Stimulated activated CD4-positive, alpha-beta T cell treated with anti-CD3 and anti-CD28 coated beads, Interleukin-1b, Interleukin-23, amount 100 ng/mL, for 48 hours (primary cell): ENCODE measurements at places on chromosomes 7 and 10.
A peak's percentile ranks its signal among the peaks of the same experiment; 100 is the strongest.

- DNase-seq, result no peak
Observed at GRCh38 chr7:35726654-35727053, 31.7 kb upstream of the HERPUD2 start.

- DNase-seq, result no peak
Observed at GRCh38 chr7:66950763-66951162, 29.7 kb downstream of the TMEM248 start.

- peak; percentile 37 for DNase-seq
Observed at GRCh38 chr7:4739528-4739992, 35.9 kb upstream of the AP5Z1 start.

DNA sequence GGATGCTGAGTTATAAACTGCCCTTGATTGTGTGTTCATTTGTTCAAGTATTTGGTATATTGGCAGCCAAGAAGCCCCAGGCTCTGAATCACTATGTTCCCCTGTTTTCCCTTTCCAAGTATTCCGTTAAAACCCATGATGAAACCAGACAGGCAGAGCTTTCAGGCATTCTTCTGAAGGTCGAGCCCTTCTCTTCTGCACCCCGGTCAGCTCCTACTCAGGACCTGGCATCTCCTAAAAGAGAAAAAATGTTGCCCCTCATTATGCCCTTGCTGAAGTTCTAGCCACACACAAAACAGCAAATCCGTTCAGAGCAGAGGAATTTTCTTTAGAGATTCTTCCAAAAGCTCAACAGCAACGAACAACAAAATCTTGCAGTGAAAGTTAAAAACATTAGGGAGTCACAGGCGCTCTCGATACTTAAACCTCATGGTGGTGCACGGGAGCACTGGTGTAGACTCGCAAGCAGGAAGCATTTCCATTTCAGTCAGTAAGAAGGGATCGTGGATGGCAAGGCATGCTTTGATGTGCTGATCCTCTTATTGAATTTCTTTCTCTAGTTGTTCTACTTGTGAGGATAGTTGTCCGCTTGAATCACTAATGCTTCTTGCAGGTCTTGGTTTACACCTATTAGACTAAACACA, 264.9 kb downstream of the SKIDA1 start:
- no peak for DNase-seq

- no peak for DNase-seq
Observed at GRCh38 chr7:72335561-72336381, 76.4 kb downstream of the CALN1 start.

- no peak for DNase-seq
Observed at GRCh38 chr7:98555403-98555802, 61.7 kb upstream of the NPTX2 start.

DNA sequence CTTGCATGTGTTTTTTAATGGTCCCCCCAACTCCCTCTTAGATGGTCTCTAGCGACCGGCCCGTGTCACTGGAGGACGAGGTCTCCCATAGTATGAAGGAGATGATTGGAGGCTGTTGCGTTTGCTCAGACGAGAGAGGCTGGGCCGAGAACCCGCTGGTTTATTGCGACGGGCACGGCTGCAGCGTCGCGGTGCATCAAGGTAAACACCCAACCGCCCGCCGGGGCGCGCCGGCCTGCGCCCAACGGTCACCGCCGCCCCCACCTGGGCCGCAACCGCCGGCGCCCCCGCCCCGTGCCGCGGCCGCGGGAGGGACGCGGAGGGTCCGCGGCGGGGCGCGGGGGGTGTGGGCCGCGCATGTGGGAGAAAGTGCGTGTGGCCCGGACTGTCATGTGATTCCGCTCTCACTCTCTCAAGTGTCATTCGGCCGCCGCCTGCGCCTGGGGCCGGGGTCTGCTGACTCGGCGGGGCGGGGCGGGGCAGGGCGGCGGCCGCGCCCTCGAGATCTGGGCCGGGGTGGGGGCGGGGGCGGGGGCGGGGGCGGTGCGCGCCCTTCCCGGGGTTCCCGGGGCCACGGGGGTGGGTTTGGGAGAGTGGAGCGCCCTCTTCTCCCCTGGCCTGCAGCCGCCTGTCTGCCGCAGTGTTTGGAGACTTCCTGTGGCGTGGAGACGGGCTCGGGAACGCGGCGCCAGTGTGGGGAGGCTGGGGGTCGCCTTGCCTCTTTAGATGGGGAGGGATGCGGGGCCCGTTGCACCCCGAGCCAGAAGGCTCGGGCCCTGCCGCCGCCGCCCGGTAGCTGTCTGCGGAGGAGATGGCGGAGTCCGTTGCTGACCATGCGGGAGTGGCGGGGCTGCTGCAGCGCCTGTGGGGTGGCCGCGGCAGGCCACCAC, 817 bp downstream of the MLLT10 start:
- peak; percentile 38 for DNase-seq

DNA sequence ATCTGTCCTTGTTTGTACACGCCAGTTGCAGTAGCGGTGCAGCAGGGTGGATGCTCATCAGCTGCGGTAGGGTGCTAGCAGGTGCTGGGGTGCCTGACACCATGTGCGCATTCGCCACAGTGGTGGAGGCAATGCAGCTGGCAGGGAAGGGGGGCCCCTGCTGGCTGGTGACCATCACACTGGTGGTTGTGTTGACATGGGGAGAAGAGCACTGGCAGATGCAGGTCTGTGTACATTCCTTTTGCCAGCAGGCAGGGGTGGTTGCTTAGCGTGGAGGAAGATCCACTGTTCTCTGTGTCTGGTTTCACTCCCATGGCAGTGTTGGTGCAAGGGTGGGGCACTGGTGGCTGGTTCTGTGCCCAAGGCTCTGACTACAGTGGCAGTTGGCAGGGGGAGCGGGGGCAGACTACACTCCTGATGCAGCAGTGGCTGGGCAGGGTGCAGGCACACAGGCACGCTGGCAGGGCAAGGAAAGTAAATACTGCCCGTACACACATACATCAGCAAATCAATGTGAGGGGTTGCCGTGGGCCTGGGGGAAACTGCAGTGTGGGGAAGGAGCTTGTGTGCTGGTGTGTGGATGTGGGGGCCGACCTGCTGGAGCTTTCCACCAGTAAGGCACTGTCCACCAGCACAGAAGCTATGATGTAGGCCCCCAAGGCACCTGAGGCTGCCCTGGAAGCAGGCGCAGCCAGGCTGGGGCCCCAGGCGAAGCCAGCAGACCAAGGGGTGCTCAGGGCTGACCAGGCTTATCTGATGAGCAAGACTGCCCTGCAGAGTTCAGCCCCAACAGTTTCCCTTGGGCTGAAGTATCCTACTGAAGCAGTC, 87.2 kb upstream of the UNC5B start:
- DNase-seq, result no peak

- no peak for DNase-seq
Observed at GRCh38 chr7:124728610-124729009, 37.0 kb downstream of the GPR37 start.

DNA sequence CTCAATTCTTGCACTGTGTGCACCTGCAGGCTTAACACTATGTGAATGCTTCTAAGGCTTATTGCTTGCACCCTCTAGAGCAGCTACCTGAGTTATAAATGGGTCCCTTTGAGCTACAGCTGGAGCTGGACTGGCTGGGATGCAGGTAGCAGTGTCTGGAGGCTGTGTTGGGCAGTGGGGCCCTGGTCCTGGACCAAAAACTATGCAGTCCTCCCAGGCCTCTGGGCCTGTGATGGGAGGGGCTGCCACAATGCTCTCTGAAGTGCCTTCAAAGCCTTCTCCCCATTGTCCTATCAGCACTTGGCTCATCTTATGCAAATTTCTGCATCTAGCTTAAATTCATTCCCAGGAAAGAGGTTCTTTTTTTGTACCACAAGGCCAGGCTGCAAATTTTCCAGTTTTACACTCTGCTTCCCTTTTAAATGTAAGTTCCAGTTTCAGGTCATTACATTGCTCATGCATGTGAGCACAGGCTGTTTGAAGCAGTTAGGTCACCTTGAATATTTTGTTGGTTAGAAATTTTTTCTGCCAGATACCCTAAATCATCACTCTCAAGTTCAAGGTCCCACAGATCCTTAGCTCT, 26.0 kb downstream of the KBTBD2 start:
- no peak for DNase-seq

- no peak for DNase-seq
Observed at GRCh38 chr10:43682956-43683355, 34.3 kb upstream of the ZNF32 start.

DNA sequence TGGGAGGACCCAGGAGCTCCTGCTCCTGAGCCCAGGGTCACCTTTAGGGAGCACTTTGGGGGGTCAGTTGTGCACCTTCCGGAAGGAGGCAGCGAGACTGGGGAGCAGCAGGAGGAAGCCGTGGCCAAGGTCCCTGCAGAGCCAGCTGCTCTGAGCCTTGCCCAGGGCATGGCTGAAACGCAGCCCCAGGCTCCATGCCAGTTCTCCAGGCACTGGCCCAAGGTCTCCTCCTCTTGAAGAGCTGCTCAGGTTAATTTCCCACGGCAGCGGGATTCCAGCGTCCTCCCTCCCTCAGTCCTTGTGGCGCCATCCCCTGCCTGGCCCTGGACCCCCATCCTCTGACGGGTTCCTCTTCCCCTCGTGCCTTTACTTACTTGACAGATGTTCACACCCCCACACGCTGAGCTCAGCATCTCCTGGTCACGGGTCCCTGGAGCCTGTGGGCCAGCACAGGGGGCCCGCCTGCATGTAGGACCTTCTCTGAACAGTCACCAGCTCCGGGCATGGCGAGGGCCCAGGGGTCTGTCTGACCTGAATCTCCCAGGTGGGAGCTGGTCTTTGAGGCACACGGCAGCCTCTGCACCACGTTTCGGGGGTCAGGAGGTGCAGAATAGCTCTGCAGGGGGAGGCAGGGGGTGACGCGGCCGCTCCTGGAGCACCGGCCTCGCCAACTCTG, 16.7 kb upstream of the CFAP46 start:
- no peak for DNase-seq

DNA sequence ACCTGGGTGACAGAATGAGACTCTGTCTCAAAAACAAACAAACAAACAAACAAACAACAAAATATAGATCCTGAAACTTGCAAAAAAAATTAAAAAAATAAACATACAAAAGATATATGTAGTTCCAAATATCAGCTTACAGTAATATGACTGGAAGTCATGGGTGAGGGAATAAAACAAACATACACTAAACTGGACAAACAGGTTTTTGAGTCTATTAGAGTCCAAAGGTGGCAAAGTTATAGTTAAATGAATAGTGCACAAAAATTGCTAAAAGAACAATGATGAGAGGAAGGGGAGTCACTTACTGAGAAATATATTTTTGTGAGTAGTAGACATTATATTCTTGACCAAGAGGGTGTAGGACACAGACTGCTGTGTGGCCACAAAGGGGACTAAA, 16.7 kb upstream of the RSBN1L start:
- no peak for DNase-seq

GRCh38 chr10:26790221-26790995, 70.3 kb downstream of the ABI1 start:
- DNase-seq, result no peak

DNA sequence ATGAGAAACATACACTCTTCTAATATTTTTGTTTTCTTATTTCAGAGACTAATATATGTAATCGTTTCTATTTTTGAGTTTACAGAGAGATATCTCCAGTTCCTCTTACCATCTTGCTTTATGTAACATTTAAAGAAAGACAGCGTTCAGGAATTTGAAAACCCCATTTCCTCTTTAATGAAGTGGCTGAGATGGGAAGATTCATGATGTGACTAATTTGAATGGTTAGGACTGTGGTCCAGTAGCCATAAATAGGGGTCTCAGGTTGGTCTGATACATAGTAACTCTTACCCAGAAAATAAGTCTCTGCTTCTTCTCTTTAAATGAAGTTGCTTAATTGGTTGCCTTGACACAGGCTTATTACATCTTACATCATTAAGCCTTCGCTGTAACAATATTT, 6.9 kb downstream of the KMT2E start:
- no peak for DNase-seq

GRCh38 chr7:98910427-98910826, 32.1 kb downstream of the TRRAP start:
- no peak for DNase-seq

DNA sequence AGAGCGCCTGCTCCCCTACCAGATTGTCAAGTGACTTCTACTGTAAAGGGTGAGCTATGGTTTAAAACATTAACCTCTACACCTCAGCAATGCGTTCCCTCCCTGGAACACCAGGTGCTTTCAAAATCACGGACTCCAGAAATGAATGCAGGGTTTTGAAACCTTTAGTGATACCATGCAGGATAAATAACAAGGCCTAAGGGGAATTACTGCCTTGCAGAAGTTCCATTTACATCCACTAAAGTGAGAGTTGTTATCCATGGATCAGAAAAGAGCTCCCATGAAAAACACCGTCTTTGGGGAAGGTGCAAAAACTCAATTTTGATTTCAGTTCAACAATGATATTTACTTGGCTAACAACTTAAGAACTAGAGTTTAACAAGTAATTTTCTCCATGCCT, 4.0 kb downstream of the FZD8 start:
- no peak for DNase-seq

DNA sequence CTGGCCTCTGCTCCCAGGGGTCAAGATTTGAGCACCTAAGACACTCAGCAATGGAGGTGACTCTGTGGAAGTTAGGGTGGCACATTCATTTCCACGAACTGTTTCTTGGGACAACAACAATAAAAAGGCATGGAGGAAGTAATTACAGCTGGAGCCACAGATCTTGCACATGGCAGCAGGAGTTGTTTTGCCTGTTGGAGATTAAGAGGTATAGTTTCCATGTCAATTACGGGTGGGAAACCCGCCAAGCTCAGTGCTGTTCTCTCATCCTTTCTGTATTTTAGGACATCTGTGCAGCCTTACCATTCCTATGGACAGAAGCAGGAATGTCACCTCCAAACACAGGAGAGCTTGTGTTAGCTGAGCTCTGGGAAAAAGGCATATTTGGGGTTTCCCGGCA, 201.2 kb downstream of the SNX10 start:
- DNase-seq, result no peak

DNA sequence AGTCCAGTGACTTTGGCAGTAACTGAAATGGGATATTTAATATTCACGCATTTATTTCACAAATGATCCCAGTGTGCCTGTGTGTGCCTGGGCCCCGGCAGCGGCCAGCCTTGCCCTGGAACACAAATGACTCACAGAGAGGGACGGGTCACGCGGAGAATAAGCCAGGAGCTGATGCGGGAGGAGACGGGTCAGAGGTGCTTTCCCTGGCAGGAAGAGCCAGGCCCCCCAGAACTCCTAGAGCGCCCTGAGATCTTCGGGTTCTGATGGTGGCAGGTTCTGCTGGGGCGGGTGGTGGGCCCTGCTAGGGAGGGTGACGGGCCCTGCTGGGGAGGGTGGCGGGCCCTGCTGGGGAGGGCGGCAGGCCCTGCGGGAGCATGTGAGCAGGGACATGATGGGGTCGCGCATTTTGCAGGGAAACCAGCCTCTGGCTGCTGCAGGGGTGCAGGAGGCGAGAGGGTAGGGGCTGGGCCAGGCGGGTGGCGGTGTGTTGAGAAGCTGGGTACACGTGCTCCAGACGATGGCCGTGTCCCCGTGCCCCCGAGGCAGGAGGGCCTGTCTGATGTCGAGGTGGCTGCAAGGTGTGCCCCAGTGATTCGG, 84.2 kb upstream of the DIP2C start:
- no peak for DNase-seq

GRCh38 chr10:4801405-4801804, 24.6 kb upstream of the AKR1E2 start:
- no peak for DNase-seq

GRCh38 chr10:106147021-106147420, 1017.5 kb downstream of the SORCS1 start:
- DNase-seq, result no peak

- DNase-seq, result peak; percentile 60
Observed at GRCh38 chr10:137031-137430, 1.8 kb downstream of the ZMYND11 start.
